ENCODE measurements at places on chromosomes 11 and 22. TPM values are rescaled to one million over a fixed set of nuclear protein-coding genes. Genes with fewer than 3 reads are reported as not detected.

GRCh38 chr11:7901319-7901854, 29.7 kb downstream of the OR10A6 start:
- DNase-seq, result no peak

- no peak for DNase-seq
These were observed 5.1 kb upstream of the FBLN1 start for GRCh38 chr22:45497351-45498145.

- DNase-seq, result peak; percentile 49
These were observed 98.3 kb downstream of the EMSY start for GRCh38 chr11:76543006-76543703.

GRCh38 chr11:106551744-106552673, 466.3 kb downstream of the GUCY1A2 start:
- DNase-seq, result no peak

GRCh38 chr11:117058761-117059261, 39.4 kb downstream of the SIK3 start:
- peak; percentile 62 for DNase-seq

DNA sequence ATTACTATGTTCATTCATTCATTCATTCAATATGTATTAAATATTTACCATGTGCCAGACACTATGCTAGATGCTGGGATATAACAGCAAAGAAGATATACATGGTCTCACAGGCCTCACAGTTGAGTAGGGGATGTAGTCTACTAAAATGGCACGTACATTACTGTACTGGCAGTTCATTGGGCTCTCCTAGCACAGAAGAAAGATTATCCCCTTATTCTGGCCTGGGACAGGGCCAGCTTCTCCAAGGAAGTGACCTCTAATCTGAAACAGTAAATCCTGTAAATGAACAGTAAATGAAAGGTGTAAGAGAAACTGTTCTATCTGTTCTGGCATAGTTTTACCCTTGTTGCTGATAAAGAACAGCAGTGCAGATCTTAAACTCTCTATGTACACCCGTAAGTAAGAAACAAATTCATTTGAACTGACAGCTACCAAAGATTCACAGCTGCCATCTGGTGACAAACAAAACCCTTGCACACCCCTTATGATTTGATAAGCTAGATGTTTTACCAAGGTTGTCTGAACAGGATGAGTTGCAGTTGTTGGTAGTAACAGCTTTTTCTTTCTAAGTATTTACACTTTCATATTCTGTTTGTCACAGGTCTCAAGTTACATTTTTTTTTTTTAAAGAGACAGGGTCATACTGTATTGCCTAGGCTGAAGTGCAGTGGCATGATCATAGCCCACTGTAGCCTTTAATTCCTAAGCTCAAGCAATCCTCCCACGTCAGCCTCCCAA, 263.1 kb downstream of the TMEM135 start:
- peak; percentile 68 for DNase-seq

DNA sequence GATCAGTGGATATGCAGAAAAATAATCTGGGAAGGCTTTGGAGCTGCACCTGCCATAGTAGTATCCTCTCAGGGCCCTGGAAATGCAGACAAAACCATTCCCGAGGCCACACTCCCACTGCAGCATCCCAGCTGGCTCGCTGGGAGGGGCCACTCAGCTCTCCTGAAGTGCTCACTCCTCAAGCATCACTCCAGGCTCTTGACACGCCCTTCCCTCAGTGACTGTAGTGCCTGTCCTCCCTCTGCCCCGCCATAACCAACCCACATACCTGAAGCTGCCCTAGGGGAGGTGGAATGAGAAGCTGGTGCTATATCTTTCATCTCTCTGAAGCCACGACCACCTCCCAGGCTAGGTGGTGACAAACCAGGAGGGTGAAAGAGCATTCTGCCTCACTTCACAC, 4.8 kb downstream of the DSCAML1 start:
- no peak for DNase-seq

DNA sequence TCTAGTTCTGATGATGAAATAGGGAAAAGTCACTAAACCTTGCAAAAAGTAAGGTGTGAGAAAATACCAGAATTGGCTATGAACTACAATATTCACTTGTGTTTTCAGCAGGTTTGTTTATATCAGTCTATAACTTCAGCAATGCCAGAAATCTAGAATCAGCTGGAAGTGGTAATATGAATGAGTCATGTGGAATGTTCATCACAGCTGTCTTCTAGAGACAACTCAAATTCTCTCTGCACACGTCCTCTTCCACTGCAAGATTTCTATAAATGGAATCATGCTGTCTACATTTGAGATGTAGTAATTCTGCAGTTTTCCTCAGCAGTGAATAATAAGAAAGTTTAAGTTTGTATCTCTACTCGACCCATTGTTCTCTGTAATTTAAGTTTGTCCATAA, 89.9 kb downstream of the OR4A15 start:
- peak; percentile 0 for DNase-seq

DNA sequence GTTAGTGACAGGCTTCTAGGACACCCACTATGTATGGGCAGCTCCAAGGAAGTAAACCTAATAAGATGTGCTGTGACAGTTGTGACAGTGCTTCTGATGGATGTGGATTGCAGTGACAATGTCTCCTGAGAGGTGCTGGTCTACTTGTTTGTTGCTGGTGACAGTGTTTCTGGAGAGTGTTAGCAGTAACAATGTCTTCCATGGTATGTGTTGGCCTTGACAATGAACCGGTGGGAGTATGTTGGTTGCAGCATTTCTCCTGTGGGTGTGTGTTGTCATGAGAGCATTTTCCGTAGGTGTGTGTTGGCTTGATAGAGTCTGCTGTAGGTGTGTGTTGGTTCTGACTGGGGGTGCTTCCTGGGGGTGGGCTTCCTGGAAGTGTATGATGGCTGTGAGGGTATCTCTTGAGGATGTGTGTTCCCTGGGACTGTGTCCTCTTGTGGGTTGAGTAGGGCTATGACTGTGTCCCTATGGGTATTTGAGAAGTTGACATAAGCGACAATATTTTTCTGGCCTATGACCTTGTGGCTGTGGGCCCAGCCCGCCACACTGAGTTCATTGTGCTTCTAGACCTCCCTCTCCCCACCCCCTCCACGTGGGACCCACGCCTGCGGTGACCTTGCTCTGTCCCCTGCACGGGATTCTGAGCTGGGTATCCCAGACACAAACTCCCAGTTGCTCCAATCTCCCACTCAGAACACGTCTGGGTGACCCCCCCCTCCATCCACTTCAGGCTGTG, 1.2 kb downstream of the DCHS1 start:
- no peak for DNase-seq

DNA sequence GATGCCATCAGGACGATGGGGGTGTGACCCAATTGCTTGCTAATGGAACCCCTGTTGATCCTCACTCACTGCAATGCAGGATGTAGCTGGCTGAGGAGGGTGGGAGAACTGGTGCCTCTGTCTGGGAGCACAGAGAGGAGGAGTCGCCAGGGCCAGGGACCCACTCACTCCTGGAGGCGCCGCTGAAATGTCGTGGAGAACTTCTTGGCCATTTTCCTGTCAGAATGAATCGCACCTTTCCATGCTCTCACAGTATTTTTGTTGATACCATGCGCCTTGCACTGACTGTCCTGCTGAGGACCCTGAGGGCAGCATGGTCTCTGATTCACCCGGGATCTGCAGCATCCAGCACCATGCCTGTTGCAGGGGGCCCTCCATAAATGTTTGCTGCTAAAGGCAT, 211.4 kb downstream of the DSCAML1 start:
- DNase-seq, result no peak

Gene PISD
- 28.7 TPM for total RNA-seq

DNA sequence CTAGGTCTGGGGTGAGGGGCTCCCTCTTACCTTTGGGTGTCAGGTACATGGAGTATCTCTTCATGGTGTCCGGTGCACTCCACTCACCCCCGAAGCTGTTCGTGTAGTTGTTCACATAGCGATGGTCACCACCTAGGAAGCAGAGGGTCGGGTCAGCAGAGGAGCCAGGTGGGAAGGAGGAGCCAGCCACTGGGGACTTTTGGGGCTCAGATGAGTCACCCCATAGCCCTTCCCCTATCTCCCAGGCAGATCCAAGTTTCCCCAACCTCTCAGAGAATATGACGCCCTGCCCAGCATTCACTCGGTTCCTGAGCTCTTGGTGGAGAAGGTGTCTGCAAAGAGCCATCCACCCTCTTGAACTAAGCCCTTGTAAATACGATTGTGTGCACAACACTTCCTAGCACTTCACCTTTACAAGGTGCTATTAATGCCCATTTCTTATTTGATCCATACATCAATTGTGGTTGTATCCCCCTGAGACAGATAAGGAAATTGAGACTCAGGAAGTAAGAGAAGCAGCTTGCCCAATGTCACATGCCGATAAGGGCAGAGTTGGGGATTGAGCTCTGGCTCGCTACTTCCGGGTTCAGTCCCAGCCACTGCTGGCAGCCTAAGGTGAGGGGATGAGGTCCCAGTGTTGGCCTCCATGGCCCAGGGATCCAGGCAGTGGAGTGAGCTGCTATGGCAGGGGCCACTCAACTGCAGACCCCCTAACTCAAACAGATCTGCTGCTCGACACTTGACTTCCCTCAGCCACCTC, 14.8 kb downstream of the TRIM29 start:
- DNase-seq, result no peak

DNA sequence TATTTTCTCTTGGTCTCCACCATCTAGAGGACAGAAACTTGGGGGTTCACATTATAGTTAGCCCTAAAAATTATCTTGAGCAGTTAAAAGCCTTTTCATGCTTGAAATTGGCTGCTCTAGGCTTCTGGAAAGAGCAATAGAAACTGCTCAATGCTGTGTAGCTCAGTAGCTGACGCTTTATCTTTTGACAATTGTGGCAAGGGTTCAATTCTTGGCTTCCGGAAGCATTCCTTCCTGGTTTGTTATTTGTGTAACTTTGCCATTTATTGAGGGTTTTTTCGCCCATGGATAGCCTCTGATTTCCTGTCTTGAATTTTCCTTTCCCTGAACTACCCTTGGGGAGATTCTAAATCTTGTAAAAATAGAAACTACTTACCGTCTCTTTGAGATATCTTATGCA, 10.3 kb upstream of the OR56A1 start:
- DNase-seq, result no peak

Gene IRAG1
- 0.38 TPM for total RNA-seq

DNA sequence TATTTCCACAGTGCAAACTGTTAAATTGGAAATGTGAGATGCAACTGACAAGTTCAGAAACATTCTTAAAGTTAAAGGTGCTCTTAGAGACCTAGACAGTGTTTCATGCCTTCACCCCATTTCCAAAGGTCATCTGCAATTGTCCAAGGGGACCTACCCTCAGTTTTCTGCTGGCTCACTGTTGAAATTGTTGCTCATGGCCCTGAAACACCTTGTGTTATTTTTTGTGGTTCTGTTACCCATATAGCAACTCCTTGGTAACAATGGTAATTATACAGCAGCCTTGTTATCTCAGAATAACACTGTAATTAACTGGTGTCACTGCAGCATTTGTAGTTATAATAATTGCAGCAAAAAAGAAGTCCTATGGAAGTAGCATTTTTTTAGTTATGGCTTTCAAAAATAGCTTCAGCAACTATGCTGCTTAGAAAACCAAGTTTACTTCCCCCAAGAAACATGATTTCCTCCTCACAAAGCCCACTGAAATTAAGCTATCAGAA, 49.2 kb upstream of the CCDC34 start:
- no peak for DNase-seq

- peak; percentile 9 for DNase-seq
These were observed 569.9 kb upstream of the CADM1 start for GRCh38 chr11:116073854-116074837.

Gene CACNA1I
- not detected for total RNA-seq

GRCh38 chr22:37172266-37173245, 15.5 kb downstream of the C1QTNF6 start:
- DNase-seq, result no peak

DNA sequence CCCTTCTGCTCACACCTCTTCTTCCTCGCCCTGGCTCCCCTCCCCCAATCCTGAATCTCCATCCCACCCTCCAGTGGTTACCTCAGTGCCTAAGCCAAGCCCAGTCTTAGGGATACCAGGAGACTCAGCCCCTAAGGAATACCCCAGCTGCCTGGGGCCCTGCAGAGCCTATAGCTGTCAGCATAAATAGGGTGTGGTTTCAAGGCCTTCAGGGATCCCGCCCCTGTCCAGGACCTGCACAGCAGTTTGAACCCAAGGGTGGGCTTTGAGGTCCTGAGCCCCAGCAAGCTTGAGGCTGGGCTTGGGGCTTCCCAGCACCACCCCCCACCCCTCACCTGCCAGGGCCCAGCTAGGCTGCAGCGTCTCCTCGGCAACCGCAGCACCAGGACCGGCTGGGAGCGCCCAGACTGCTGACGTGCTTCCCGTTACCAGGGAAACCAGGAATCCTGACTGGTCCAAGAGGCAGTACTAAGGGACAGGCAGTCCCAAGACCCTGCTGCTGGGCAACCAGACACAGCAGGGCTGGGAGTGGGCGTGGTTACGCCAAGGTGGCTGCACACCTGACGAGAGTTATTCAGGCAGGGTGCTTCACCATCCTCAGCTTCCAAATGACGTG, 13.7 kb downstream of the APBB1 start:
- DNase-seq, result no peak

DNA sequence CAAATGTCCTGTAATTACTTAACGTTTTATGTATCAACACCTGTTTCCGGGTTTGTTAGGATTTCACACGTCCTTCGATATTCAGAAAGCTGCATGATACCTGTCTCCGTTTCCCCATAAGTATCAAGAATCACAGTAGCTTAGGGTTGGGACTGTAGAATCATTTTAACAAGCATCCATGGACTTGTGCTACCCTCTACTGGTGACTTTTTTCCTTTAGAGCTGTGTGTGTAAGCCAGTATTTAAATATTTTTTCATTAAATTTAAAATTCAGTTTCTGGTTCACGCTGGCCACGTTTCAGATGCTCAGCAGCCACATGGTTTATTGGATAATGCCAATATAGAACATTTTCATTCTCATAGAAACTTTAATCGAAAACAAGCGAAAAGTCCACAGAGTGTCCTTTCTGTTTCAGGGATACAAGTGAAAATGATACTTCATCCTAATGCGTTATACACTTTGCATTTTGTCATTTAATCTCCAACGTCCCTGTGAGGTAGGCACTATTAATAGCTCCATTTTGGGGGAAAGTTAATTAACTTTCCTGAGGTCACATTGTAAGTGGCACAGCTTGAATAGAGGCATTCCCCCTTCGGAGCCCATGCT, 61.5 kb upstream of the SLC25A18 start:
- DNase-seq, result peak; percentile 65

Gene HTR3A
- total RNA-seq, result not detected

- DNase-seq, result no peak
These were observed 26.0 kb upstream of the API5 start for GRCh38 chr11:43285826-43286225.

Measured in LHCN-M2 (cell line).